B cell (primary cell): ENCODE measurements at places on chromosomes 1 and 21.

DNA sequence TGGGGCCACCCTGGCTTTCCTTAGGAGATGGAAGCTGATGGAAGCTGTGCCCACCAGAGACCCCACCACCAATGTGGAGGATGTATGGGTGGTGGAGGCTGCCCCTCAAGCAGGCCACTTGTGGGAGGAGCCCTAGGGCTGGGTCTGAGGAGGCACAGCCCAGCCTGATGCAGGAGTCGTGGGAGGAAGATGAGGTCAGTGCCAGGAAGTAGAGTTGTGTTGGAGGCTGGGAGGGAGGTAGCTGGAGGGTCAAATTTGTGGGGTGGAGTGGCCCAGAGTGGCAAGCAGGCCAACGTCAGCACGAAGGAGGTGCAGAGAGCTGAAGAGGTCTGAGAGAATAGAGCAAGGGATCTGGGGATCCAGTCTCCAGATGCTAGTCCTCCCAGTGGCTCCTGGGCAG, 119.0 kb upstream of the USP24 start:
- DNase-seq = no peak

- no peak for DNase-seq
These were observed 14.9 kb downstream of the ODF2L start for GRCh38 chr1:86381223-86381622.

GRCh38 chr1:12184008-12184681, 17.4 kb downstream of the TNFRSF1B start:
- DNase-seq = peak; percentile 60

DNA sequence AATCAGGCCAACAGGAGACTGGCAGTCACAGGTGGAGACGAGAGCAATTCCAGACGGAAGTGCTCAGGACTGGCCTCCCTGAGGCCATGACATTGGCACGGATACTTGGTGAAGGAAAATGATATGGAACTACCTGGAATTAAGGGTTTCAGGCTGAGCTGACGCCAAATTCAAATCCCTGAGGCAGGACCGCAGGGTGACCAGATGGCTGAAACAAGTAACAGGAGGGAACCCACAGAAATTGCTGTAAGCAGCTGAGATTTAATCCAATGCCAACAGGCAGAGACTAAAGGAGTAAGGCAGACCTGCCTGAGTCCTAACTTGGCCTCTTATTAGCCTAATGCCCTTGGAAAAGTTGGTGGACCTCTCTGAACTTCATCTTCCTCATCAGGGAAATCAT, 76.2 kb downstream of the ERG start:
- no peak for DNase-seq

DNA sequence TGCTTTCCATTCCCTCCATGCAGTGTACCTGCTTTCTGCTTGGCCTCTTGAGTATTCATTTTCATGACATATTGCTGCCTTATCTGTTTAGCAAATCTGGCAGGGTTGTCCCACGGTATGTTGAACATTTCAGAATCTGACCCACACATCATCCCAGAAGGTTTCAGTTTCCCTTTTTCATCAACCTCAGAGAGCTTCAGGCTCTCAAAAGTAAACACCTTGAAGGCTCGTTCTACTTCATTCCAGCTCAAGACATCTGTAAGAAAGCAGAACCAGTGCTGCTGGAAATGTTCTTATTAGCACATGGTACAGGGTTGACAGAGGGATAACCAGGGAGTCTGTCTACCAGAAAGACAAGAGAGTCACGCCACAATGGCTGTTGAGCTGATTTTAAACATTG, 103.6 kb downstream of the SPAG17 start:
- no peak for DNase-seq

- no peak for DNase-seq
These were observed 6.0 kb downstream of the CZIB start for GRCh38 chr1:53214376-53214940.

DNA sequence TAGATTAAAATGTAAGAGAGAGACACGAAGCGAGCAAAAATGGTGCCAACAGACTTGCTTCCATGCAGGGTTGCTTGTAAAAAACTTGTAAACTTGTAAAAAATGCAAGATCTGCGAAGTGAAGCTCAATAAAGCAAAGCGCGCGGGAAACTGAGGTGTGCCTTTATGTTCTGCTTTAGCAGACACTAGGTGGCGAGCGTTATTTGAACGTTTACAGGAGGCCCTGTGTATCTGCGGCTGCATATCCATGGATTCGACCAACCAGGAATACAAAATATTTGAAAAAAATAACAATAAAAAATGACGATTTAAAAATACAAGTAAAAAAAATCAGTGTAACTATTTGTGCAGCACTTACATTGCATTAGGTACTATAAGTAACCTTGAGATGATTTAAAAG, 1.5 kb downstream of the UBE2G2 start:
- DNase-seq = no peak

GRCh38 chr1:869499-870244, 54.1 kb upstream of the SAMD11 start:
- peak; percentile 88 for DNase-seq

- DNase-seq = no peak
These were observed 96.3 kb downstream of the BCAR3 start for GRCh38 chr1:93585059-93585966.

GRCh38 chr1:117181630-117182041, 29.1 kb downstream of the VTCN1 start:
- DNase-seq = no peak

GRCh38 chr1:206986402-206986801, 16.1 kb upstream of the FCAMR start:
- DNase-seq = no peak

DNA sequence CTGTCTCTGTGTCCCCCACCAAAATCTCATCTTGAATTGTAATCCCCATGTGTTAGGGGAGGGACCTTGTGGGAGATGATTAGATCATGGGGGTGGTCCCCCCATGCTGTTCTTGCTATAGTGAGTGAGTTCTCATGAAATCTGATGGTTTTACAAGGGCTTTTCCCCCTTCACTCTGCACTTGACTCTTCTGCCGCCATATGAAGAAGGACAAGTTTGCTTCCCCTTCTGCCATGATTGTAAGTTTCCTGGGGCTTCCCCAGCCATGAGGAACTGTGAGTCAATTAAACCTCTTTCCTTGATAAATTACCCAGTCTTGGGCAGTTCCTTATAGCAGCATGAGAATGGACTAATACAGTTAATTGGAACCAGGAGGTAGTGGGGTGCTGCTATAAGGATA, 137.1 kb upstream of the RAB4A start:
- DNase-seq = no peak

- DNase-seq = no peak
These were observed 88.7 kb upstream of the SIM2 start for GRCh38 chr21:36610201-36610600.

GRCh38 chr1:160646180-160646579, 664 bp downstream of the SLAMF1 start:
- no peak for DNase-seq

- no peak for DNase-seq
These were observed 125.2 kb upstream of the DSCAM start for GRCh38 chr21:40972151-40972550.

DNA sequence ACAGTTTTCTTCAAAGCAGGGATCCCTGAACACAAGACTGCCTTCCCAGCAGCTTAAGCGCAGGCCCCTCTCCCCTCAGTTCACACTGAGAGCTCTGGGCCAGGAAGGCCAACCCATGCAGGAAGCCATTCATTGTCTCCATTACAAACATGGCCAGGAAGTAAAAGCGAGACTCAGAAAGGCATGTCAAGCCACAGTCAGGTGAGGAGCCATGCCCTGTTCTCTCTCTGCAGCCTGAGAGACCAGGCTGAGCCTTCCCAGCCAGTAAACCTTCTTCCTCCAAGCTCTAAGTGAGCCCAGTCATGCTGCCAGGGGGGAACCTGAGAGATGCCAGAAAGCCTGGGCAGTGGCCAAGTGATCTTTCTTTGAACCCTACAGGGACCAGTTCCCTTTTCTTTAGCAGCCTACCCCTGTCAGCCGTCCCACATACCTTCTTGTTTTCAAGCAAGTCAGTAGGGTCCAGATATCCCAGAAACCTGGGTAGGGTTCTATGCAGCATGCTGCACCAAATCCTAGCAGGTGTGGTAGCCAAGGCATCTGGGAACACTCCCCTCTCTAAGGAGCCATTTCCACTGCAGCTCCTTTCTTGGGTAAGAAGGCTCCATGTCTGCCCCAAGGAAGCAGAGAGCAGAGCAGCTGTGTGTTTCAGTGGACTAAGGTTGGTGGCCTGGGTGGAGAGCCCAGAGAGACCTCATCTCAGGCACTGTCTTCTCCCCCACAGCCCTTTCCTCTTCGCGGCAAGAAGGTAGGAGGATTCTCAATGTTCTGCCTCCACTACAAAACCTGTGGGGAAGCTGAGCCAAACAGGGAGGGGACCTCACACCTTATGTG, 977 bp downstream of the TRAF3IP3 start:
- DNase-seq = peak; percentile 63

DNA sequence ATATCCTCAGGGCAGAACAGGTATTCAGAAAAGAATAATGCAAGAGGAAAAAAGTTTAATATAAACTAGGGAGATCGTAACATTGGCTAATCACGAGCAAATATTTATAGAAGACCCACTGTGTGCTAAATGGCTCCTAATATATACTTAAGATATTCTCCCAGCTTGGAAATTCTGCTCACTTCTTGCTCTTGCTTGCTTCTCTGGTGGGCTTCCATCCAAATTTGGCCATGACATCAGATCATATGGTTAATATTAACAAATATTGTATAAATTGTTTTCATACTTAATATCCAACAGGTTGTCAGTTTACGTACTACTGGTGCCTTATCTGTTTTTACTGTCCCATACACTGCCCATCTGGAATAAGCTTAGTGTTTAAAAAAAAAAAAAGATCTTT, 1.1 kb downstream of the COX20 start:
- no peak for DNase-seq

- DNase-seq = no peak
These were observed 25.8 kb downstream of the IL6R start for GRCh38 chr1:154430903-154431302.
